ENCODE measurements at places on chromosomes 4 and X.

DNA sequence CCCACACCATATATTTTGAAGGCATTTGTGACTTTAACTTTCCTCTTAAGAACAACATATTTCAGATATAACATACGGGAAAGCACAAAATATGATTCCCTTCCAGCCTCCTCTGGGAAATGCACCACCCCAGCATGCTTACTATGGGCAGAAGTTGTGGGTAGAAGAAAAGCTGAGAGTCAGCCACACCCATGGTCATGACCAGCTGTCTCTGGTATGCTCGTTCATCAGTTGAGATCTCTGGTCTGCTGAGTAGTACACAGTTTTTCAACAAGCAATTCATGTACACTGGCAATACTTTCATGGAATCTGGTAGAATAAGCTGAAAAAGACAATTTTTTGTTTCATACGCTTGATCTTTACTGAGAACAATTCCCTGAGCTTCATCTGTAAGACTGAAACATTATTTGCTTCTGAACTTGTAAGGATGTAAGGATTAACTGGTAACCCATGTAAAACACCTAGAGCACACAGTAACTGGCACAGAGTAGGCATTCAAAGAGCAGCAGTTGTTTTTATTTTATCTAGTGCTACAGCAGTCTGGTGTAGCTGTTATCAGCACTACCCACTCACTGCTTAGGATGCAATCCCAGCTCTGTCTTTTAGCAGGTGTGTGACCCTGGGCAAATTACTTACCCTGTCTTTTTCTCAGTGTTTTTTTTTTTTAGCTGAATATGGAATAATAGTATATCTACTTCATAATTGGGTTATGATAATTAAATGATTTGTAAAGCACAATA, 47.6 kb downstream of the METTL14 start:
- no peak for DNase-seq

DNA sequence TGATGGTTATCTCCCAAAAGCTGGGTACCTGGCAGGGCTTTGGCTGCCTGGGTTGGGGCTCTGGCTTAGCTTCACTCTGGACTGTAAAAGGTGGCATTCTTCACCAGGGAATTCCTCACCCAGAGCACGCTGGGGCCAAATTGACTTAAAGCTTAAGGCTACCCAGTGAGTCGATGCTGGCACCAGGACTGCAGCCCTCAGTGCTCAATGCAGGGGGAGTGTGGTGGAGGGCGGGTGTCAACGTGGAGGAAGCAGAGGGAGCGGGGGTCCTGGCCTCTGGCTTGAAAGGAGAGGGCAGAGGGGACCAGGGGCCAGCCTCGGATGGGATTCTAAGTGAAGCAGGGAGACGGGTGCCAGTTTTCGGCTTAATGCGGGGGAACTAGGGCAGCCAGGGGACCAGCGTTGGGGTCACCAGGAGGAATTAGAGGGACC, 446 bp upstream of the FAM50A start:
- peak; percentile 67 for DNase-seq

DNA sequence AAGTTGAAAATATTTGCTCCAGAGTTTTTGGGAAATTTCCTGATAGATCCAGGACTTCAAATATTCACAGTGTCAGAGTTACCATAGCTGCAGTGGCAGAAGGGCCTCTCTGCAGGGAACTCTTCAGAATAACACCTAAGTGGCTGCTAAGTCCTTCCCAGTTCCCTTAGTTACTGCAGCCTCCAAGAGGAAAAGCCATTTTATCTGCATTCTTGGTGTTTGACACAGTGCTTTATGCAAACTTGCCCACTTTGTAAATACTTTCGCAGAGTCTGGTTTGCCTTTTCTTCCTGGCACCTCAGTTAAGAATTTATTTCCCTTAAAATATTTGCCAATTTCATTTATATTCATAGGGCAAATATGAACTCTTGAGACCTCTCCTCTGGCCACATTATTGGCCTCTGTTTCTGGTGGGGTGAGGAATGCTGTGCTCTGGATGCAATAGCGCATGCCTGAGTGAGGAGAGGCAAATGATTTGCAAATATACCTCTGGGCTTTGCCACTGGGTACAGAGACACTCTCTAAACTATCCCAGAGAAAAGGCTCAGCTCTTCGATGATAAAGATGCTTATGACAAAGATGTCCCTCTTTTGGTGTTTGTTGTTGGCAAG, 566.3 kb upstream of the NR3C2 start:
- no peak for DNase-seq

DNA sequence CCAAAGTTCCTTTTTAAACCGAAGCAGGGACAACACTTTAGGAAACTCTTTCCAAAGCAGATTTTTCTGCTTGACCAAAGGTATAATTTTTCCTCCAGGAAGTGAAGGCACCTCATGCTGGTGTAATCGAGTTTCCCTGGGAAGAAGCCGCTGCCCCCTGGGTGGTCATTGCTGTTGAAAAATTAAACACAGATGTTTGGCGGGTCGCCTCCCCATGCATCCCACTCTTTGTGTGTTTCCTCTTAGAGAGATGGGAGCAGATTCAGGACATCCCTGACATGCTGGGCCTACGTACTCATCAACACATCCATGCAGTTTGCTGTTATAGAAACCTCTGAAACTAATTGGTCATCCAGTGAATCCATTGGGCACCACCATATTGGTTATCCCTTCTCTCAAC, 179.2 kb upstream of the HCCS start:
- DNase-seq = no peak

- DNase-seq = no peak
Observed at GRCh38 chr4:1767770-1768366, 25.2 kb upstream of the FGFR3 start.

GRCh38 chr4:89331686-89332544, 24.3 kb upstream of the GPRIN3 start:
- no peak for DNase-seq

DNA sequence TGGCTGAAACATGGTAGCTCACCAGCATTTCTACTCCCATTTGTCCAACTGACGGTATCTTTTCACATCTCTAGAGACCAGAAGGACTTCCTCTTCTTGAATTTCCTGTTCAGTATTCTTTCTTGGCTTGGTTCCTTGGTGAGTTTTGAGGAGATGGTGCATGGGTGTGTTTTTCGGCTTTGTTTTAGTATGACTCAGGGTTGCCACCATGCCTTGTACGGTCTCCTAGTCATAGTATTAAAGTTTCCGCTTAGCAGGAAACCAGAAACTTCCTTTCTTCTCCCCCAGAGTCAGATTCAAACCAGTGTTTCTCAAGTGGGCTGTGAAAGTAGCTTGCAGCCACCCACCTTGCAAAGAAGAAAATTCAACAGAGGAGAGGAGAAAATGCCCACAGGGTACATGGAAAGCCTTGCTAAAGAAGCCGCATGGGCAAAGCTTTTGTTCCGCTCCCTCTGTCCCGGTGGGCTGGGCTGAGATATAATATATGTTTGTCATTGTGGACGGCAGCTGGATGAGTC, 5.7 kb downstream of the CD99 start:
- peak; percentile 96 for DNase-seq

GRCh38 chr4:118398226-118399090, 45.7 kb upstream of the PRSS12 start:
- no peak for DNase-seq

GRCh38 chr4:155881555-155881954, 15.5 kb upstream of the ASIC5 start:
- no peak for DNase-seq

- no peak for DNase-seq
Observed at GRCh38 chr4:97525236-97525635, 618.0 kb downstream of the STPG2 start.

- no peak for DNase-seq
Observed at GRCh38 chr4:4268776-4269175, 20.8 kb upstream of the TMEM128 start.

GRCh38 chr4:77044461-77045150, 31.2 kb downstream of the CCNI start:
- peak; percentile 45 for DNase-seq

GRCh38 chr4:184896868-184897715, 71.3 kb upstream of the ACSL1 start:
- no peak for DNase-seq

DNA sequence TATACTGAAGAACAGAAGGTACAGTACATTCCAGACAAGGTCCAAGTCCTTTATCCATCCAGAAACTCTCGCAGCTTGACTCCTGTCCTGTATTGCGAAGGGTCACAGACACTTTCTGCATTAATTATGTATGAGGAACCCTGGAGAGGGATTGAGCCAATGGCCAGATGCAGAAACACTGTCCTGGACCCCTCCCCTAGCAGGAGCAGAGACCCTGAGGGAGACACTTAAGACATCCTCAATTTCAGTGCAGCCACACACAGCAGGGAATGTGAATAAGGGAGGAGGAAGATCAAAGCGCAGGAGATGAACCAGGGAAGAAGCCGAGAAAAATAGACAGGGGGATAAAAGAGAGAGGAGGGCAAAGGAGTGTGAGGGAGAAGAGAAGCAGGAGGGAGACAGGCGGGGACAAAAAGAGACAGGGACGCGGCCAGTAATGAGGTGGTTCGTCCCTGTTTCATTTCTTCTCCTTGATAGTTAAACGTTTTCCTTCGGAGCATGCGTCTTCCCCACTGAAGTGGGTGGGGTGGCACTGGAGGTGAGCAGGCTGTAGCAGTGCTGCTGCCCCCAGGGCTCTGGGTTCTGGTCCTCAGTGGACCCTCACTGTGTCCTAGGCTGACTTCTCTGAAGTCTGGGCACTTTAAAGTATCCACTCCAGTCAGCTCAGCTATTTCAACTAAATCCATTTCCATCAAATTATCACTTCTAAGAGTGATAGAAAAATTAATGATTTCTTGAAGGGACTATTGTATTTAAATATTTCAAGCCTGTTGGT, 356.4 kb upstream of the NOCT start:
- no peak for DNase-seq

GRCh38 chrX:153474718-153475117, 4.3 kb upstream of the HAUS7 start:
- peak; percentile 69 for DNase-seq

DNA sequence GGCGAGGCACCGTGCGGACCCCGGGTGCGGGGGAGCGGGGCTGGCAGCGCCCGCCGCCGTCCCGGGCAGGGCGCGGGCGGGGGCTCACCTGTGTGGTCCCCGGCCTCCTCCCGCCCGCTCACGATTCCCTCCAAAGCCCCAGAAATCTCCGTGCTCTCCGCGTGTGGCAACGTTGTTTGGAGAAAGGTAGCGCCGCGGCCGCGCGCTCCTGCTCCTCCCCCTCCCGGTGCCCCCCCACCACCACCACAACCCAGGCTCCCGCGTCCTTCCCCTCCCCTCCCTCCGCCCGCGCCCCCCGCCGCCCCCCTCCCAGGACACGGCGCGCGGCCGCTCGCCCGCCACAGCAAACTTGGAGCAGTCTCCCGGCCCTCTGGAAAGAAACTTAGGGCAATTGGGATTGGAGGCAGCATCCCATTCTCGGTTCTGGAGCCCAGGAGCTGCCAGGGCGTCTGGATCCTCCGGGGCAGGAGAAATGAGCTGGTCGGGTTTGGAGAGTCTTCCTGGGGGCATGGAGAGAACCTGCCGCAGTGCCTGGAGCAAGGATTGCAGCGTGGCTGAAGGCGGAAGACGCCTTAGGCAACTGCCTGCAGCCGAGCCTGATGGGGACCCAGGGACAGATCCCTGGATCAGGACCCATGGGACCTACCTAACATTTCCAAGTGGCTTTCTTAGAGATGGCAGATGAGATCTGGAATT, 855 bp downstream of the KLF3 start:
- DNase-seq = peak; percentile 68

- DNase-seq = no peak
Observed at GRCh38 chr4:92261256-92261655, 42.5 kb upstream of the GRID2 start.

DNA sequence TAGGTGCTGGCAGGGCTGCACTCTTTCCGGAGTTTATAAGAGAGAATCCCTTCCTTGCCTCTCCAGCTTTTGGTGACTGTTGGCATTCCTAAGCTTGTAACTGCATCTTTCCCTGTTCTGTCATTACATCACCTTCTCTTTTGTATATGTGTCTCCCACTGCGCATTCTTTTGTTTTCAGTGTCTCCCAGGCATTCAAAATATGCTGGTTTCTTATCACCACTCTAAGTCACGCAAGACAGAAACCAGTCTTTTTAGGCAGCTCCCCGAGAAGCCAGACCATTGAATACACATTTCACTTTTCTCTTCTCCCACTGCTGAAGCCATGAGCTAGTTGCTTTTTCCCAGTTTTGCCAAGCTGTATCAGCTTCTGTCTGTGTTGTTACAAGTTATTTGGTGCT, 71.0 kb downstream of the LAS1L start:
- DNase-seq = peak; percentile 18

- peak; percentile 19 for DNase-seq
Observed at GRCh38 chr4:2042204-2042946, 16.8 kb upstream of the NAT8L start.

- DNase-seq = no peak
Observed at GRCh38 chrX:28016823-28017222, 35.6 kb upstream of the DCAF8L1 start.

- no peak for DNase-seq
Observed at GRCh38 chr4:69760455-69760854, at the start of gene SULT1B1. Gene SULT1B1 (minus strand): TSS chr4:69760620. CDS start chr4:69755217, 5,403 bp downstream.

DNA sequence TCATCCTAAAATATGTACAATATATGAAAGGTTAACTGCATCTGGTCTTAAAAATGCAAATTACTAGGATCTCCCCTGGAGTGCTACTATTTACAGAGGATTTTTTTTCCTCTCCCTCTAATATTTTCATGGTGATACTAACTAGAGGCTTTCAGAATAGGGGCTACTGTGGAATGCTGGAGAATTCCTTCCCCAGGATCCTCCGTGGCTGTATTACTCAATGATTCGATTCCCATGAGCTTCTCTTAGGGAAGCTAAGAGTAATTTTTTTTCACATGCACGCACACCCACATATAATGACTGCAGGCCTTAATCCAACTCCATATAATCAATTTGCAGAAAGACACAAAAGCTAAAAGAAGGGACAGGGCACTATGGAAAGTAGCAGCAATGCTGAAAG, 184.7 kb downstream of the ARHGAP6 start:
- no peak for DNase-seq

DNA sequence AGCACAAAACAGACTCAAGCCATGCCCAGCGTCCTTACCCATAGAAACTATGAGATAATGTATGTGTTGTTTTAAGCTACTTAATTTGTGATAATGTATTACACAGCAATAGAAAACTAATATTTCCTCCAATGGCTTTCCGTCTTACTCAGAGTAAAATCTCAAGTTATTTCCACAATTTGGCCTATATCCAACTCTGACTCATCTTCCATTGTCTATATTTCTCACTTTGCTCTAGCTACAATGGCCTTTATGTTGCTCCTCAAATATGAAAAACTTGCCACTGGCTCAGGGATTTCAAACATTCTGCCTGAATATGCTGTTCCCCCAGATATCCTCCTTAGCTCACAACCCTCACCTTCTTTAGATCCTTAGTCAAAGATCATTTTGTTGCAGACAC, 31.6 kb downstream of the IQCM start:
- peak; percentile 42 for DNase-seq

DNA sequence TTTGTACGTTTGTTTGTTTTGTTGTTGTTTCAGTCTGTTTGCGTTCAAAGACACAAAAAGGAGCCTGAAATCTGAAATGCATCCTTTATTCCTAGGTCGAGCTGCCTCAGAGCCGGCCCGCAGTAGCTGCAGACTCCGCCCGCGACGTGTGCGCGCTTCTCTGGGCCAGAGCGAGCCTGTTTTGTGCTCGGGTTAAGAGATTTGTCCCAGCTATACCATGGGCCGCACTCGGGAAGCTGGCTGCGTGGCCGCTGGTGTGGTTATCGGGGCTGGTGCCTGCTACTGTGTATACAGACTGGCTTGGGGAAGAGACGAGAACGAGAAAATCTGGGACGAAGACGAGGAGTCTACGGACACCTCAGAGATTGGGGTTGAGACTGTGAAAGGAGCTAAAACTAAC, 2.4 kb downstream of the ARMCX1 start:
- no peak for DNase-seq
